ENCODE measurements at places on chromosomes 5 and 9. TPM values are rescaled to one million over a fixed set of nuclear protein-coding genes. Genes with fewer than 3 reads are reported as not detected.

GRCh38 chr5:83107692-83108420 lies 30.5 kb downstream of the XRCC4 start:
- DNase-seq: no peak

Gene NUDT12
- 0.92 TPM for polyA plus RNA-seq

- no peak for DNase-seq
These were observed 266.4 kb upstream of the FBXL7 start for GRCh38 chr5:15233566-15233965.

GRCh38 chr5:93517828-93518227 lies 63.2 kb downstream of the NR2F1-AS1 start:
- DNase-seq: no peak

Gene SHROOM1
- polyA plus RNA-seq: not detected

Gene TEK
- not detected for polyA plus RNA-seq

Gene NR5A1
- polyA plus RNA-seq: not detected

Gene BASP1
- 0.24 TPM for polyA plus RNA-seq

Measured in naive thymus-derived CD4-positive, alpha-beta T cell (primary cell).